EH (cell line): ENCODE measurements at places on chromosomes 3 and 15.

DNA sequence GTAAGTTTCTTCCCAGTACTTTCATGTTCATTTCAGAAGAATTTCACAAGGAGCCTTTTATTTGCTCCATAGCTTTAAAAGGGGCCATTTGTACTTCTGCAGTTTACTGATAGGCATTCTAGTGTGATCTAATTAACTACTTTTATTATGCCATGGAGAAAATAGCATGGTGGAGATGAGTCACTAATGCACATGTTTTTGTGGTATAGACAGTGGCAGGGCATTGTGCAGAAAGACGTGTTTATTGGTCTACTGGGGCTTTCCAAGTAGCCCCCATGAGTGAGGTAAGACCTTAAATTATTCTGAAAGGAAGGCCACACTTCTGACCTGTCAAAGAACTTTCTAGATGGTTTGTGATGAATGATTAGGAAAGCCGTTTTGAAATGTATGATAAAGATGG, 810.0 kb upstream of the NR2F2 start:
- DNase-seq: peak; percentile 46

GRCh38 chr3:42975456-42975855, 3.7 kb upstream of the GASK1A start:
- no peak for DNase-seq

GRCh38 chr3:123899300-123899865, 15.3 kb upstream of the MYLK start:
- no peak for DNase-seq

DNA sequence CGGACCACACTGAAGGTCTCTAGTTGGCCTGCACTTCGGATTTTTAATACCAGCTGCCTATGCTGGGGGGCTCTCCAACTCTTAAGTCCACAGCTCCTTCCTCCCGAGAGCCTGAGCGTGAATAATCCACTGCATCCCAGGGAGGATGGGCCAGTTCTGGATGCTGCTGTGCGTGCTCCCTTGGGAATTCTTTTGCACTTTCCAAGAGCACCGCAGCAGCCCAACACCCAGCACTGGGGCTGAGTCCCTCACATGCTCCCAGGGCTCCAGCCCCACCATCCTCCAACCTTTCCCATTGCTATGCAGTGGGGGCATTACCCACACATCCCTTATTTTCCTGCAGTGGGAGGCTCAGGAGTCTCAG, 136.4 kb upstream of the IQSEC1 start:
- DNase-seq: no peak

DNA sequence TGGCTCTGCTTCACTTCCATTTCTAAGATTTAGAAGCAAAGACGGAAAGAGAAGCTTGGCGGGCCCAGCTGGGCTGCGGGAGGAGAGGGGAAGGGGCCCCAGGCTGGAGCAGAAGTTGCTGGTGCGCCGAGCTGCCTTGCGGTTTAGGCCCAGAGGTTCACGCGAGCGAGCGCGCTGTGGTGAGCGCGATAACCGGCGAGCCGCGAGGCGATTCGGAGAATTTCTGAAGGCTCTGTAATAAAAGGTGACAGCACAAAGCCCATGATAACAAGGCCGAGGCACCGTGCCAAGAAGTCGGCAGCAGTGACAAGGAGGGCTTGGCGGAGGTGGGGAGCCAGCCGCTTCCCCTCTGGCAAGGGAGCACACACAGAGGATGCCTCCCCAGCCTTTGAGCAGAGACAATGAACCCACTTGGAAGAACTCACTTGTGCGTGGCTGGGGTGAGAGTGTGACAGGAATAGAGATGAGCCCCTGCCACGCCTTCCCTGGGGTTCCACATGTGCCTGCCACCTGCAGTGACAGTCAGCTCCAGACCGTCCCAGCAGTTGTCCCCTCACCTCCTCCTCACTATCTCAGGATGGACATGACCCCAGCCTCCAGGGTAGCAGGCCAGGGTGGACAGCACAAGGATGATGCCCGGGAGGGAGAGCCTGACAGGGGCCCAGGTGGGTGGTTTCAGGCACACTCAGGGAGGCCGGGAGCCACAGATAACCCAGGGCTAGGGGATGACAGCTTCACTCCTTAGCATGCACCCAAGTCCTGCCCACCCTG, 315.2 kb downstream of the UACA start:
- DNase-seq: no peak

DNA sequence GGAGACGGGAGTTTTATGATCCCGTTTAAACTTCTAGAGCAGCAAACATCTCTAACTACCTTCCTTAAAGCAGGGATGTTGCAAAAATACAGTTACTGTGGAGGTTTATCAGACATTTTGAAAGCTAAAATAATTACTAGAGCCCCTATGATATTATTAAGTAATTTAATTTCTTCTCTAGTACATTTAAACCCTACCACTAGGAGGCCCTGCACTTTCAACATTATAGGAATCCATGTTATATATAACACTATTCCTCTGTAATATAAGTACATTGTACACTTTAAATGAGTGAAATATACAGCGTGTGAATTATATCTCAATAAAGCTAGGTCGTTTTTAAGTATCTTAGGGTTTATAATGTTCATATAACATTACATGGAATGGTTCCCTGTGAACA, 11.5 kb downstream of the SETMAR start:
- DNase-seq: no peak

- DNase-seq: peak; percentile 100
Measured at GRCh38 chr3:172710664-172711453, at the start of gene NCEH1. Gene NCEH1, minus strand, starts transcription at chr3:172711067. Its CDS starts 83 bp downstream, at chr3:172710984.

GRCh38 chr3:120364821-120365220, 15.7 kb upstream of the LRRC58 start:
- DNase-seq: peak; percentile 73

DNA sequence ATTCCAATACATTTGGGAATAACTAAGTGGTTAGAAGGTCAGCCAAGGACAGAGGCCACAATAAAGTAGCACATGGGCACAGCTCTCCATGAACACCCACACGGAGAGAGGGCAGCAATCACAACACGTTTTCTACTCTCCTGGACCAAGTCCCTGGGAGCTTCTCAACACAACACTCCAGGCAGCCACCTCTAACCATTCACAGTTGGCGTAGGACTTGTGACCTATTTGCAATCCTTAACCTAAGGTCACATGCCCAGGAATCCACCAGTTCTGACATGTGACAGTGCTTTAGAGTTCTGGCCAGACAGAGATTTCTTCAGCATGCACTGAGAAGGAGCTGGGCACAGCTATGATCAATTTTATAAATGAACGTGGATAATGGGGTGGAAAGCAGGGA, 280.8 kb downstream of the SHQ1 start:
- DNase-seq: no peak

DNA sequence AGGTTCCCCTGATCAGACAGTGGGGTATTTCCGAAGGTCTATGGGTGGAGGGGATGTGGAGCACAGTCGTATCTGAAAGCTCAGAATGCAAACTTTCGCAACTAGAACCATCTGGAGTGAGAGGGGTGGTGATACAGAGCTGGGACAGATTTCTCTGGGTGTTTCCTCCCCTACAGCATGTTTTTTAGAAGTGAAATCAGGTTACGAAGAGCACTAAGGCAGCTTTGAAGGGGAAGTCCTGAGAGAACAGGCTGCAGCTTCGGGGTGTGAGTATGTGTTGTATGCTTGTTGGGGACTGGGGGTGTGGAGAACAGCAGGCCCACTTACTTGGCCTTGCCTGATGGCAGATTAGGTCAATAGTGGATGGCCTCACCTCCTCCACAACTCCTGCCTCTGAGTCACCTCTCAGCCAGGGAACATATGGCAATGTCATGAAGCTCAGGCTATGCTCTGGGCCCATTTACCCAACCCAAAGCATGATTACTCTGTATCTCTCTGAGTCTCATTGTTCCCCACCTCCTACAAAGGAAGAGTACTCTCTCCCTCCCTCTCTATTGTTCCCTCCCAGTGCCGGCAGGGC, 107.2 kb upstream of the RASGRP1 start:
- peak; percentile 18 for DNase-seq

GRCh38 chr15:74750751-74751150, 2.1 kb downstream of the CYP1A2 start:
- DNase-seq: no peak

DNA sequence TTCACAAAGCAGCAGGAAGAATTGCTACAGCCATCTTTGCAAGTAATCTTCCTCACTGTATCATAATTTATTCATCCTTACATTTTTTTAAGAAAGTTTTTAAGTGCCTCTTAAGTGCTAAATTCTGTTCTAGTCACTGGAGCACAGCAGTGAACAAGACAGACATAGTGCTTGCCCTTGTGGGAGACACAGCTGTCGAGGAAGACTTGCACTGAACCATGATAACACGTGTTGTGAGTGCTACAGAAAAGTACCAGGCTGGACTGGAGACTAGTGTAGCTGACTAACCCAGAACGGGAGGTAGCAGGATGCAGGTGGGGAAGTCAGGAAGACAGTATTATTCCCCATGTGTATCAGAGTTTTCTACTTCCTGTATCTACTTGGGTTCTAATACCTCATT, 300.6 kb downstream of the TBL1XR1 start:
- DNase-seq: no peak

DNA sequence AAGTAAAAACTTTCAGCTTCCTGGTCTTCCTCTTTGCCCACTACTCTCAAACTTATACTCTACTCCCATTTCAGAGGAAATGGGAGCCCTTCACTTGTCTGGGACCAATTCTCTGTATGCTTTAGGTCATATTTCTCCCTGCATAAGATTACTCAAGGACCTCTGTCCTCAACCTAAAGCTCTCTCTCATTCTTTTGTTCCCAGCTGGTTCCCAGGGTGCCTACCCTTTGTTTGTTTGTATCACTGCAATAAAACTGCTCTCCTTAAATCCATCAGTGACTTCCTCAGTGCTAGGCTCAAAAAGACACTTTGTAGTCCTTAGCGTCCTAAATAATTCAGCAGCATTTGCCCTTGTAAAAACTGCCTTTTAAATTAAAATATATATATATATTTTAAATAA, 2.9 kb downstream of the NGRN start:
- no peak for DNase-seq

DNA sequence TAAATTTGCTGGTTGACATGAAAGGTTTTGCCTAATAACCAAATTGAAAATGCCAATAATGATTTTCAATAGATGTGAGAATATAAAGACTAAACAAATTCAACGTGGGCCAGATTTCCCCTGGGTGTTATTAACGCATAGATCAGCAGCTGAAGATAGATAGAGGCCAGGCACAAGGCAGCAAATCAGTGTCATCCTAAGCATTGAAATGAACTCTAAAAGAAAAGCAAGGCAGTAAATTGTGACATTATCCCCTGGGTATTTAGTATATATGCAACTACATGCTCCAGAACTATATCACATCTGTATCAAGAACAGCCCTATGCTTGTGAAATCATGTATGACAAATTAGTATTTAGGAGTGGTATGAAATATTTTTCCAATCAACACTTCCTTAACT, 167.1 kb upstream of the EPHA3 start:
- DNase-seq: no peak

GRCh38 chr15:26870346-26870745, 3.5 kb downstream of the GABRA5 start:
- DNase-seq: no peak

- no peak for DNase-seq
Measured at GRCh38 chr3:11480663-11481298, 162.9 kb downstream of the VGLL4 start.

DNA sequence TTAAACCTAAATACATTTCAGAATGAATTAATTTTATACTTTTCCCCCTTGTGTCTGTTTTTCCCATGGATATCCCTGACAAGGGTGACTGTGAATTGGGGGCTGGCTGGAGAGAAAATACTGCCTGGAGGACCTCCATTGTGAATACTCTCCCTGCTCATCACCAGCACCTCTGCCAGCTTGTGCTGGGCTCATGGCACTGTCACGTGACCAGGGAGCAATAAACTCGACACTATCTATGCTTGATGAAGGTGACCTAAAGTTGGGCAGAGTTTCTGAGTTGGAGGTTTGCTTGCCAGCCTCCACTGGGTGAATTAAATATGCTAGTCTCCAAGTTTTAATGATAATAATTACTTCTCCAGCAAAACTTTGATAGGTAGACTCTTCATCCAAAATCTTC, 189.5 kb downstream of the SPATA16 start:
- no peak for DNase-seq

- DNase-seq: no peak
Measured at GRCh38 chr3:111728566-111728935, 130.5 kb upstream of the PHLDB2 start.

DNA sequence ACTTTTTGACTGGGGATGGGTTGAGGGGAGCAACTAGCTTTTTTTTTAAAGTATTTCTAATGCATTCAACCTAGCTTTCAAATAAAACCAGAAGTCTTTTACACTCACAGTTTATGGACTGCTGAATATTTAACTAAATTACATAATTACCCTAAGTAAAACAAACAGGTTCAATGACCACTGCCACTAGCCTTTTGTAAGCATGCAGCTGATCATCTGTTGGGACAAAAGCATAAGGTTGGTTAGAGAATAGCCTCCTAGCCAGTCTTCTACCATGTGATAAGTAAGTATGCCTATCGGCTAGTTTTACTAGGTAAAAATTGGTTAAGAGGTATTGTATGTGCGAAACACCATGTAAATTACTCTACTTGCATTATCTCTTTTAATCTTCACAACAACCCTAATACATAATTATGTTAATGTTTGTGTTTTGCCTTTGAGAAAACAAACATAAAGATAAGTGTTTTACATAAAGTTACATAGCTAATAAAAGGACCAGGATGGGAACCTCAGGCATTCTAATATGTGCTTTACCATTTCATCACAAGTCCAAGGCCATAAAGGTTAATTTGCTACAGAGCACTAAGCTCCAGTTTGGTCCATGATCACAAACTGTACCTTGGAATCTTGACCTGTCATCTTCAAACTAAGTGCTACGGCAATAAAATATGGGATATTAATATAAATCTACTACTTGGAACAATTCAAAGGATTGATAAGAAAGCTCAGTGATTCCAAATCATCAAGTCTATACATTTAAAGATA, 13.2 kb downstream of the PFN2 start:
- DNase-seq: no peak

DNA sequence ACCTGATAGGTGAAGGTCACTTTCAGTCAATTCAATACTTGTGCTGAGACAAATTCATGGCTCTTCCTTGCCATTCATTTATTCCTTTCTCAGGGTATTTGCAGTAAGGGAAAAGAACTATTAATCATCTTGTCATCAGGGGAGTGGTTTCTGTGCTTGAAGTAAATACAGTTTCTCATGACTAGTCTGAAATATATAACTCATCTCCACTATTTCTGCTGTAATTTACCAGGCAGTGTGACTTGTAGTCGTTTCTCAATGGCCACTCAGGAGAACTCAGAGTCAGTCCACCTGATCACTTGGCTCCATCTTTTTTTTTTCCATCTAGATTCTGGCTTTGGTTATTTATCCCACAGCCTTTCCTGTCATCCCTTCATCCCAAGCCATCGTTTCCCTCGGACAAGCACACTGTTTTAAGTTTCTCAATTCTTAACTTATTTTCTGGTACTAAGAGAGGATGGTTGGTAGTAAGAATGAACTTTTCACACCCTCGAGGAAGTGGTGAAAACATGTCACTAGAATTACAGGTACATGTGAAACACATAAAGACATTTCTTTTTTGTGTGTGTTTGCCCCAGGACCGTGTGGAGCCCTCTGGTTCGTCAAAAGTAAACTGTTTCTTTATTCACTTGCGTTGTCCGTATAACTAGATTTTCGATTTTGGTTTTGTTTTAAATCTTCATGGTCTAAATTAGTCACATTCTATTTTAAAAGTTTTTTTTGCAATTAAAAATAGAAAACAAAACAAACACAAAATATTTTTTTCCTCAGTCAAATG, 620.2 kb downstream of the ZBBX start:
- no peak for DNase-seq
